ENCODE measurements at places on chromosomes 1 and 21.

DNA sequence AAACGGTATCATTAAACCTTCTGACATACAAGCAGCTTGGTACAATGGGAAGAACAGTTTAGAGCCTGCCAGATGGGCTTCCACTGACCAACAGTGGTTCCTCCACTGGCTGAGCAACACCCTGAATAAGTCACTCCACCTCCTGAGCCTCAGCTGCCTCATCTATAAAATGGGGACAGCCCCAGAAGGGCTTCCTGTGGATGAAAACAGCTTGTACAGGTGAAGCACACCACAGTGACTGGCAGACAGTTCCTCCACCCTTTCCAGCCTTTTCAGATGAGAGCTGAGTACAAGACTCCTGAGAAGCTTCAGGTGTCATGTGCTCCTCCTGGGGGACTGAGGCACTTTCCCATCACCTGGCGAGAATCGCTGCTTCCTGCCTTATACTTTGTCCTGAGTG, 2.1 kb downstream of the CAPZB start:
- DNase-seq = no peak

GRCh38 chr1:116164604-116165368, 53.6 kb downstream of the MAB21L3 start:
- DNase-seq = peak; percentile 69

- no peak for DNase-seq
Measured at GRCh38 chr21:46376231-46376628, 52.3 kb downstream of the PCNT start.

DNA sequence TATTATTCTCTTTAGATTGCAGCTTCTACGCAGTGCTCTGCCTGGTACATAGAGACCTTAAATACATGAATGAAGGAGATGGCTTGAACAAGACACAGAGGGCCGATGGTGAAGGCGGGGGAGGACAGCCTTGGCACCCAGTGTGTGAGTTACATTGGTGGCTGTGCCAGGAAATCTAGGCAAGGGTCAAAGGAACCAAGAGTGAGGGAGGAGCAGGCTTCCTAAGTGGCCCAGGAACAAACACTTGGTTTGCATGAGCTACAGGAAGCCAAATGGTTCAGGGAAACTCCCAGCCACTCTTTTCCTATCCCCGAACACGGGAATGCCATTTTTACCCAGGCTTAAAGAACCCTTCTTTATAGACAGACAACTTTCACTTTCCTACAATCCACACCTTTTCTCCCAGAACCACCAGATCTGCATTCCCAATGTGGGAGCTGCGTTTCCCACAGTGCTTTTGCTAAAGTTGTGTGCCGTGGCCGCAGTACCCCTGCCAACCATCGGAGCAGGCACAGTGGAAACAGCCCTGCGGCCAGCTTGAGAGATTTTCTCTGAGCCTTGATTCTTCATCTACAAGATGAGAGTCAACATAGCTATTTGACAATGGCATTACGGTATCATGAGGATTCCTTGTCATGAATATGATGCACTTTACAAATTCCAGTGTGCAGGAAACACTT, 3.5 kb upstream of the CLEC20A start:
- no peak for DNase-seq

GRCh38 chr1:18134324-18135046, 26.9 kb downstream of the IGSF21 start:
- DNase-seq = no peak

- no peak for DNase-seq
Measured at GRCh38 chr1:202750761-202751160, 40.5 kb upstream of the SYT2 start.

GRCh38 chr1:194568610-194569009, 1382.2 kb upstream of the B3GALT2 start:
- DNase-seq = no peak

GRCh38 chr1:222462601-222463000, 85.3 kb downstream of the HHIPL2 start:
- no peak for DNase-seq

GRCh38 chr1:225617956-225618355, 35.0 kb downstream of the ENAH start:
- no peak for DNase-seq

DNA sequence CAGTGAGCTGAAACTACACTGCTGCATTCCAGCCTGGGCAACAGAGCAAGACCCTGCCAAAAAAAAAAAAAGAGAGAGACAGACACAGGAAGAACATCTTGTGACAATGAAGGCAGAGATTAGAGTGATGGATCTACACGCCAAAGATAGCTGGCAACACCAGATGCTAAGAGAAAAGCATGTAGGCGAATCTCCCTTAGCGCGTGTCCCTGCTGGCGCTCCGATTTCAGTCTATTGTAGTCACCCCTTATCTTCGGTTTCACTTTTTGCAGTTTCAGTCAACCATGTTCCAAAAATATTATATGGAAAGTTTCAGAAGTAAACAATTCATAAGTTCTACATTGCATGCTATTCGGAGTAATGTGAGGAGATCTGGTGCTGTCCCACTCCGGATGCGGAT, 11.6 kb upstream of the BRDT start:
- no peak for DNase-seq

DNA sequence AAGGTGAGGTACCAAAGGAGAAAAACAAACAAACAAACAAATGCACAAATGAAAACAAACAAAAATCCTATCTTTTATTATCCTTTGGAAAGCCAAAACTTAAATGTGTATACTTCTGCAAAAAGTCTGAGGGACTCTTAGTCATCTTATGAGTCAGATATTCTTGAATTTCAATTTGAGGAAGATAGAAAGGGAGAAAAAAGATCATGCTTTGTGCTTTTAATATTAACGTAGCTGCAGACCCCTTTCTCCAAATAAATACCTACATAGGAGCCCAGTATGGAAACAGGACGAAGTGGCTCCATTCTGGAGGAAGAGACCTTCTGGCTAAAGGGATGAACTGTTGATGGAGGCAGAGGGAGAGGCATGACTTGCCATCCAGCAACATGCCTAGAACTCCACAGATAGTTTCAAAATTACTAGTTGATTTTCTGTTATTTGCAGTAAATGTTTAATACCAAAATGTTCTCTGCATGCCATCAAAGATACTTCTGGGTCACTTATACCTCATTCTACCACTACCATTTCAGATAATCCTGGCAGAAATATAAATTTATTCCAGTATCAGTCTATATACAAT, 25.4 kb downstream of the NUP210L start:
- DNase-seq = no peak

DNA sequence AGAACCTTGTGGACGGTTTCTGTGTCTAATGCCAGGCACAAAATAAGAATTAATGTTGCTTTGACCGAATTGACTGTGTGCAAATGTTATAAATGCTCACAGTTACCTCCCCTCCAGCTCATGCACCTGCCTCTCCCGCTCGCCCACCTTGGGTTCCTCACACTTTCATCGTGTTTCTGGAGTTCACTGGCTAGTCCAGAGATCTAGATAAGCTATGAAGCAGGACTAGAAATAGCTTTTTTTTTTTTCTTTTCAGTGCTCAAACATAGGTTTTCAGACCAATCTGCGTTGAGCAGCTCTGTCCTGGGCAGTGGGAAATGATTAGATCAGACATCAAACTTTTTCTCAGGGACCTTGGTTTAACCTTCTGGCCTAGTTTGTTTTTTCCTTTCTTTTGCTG, 11.1 kb downstream of the TENT5C start:
- DNase-seq = no peak

GRCh38 chr1:206796981-206797402, 24.7 kb upstream of the IL10 start:
- DNase-seq = no peak

DNA sequence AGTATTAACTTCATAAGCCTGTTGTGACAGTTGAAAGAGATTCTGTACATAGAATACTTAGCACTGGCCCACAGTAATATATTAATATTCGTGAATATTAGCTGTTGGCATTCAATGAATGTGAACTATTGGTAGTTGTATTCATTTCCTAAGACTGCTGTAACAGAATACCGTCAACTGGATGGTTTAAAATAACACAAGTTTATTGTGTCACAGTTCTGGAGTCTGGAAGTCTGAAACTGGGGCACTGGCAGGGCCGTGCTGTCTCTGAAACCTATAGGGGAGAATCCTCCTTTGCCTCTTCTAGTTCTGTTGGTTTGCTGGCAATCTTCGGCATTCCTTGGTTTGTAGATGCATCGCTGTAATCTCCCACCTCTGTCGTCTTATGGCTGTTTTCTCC, 47.5 kb downstream of the OLFML3 start:
- DNase-seq = no peak

GRCh38 chr1:45619149-45619921, 4.5 kb downstream of the CCDC17 start:
- no peak for DNase-seq

- DNase-seq = no peak
Measured at GRCh38 chr1:89794406-89794805, 26.4 kb upstream of the LRRC8D start.

DNA sequence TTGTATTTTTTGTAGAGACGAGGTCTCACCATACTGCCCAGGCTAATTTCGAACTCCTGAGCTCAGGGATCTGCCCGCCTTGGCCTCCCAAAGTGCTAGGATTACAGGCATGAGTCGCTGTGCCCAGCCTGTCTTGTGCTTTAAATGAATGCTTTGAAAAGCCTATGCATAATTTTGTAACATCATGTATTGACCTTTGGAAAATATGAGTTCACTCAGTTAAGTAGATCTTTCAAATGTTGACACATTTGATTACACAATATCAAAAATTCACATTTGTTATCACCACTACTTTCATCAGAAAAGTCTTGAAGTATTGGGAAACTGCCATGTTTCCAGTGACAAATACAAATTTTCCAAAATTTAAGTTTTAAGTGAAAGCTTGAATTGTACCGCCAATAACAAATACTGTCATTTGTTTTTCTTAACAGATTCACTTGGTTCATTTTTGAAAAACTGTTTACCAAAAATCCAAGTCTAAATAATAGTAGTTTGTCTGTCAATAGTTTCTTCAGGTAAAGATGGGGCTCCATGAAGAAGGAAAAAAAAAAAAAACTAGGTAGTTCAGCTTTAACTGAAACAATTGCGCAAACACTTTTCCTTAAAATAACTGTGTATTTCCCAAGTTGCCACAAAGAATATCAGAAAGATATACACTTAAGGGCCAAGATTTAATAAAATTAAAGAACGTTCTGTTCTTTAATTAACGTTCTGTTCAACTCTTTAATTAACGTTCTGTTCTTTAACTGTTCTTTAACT, 233.2 kb upstream of the NR5A2 start:
- no peak for DNase-seq

GRCh38 chr1:2198571-2198970, 4.0 kb upstream of the FAAP20 start:
- no peak for DNase-seq

DNA sequence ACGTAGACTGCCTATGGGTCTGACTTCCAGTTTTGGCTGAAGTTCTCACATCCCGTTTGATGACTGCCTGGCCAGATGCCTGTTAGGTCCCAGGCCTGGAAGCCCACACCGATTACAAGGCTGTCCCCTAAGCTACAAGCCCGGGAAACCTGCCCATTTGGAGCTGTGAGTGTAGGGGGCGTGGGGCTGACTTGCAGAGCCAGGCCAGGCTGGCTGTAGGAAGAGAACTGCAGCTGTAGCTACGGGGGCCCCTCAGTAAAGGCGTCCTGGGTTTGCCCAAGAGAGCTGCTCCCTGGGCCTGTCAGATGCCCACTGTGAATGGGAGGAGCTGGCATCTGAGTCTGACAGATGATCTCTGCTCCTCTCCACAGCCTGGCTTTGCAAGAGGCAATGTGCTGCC, 199.7 kb downstream of the CAMTA1 start:
- DNase-seq = no peak

- DNase-seq = no peak
Measured at GRCh38 chr1:207261971-207262370, 59.5 kb upstream of the CD55 start.

GRCh38 chr1:198556971-198557370, 16.5 kb upstream of the ATP6V1G3 start:
- DNase-seq = peak; percentile 26

DNA sequence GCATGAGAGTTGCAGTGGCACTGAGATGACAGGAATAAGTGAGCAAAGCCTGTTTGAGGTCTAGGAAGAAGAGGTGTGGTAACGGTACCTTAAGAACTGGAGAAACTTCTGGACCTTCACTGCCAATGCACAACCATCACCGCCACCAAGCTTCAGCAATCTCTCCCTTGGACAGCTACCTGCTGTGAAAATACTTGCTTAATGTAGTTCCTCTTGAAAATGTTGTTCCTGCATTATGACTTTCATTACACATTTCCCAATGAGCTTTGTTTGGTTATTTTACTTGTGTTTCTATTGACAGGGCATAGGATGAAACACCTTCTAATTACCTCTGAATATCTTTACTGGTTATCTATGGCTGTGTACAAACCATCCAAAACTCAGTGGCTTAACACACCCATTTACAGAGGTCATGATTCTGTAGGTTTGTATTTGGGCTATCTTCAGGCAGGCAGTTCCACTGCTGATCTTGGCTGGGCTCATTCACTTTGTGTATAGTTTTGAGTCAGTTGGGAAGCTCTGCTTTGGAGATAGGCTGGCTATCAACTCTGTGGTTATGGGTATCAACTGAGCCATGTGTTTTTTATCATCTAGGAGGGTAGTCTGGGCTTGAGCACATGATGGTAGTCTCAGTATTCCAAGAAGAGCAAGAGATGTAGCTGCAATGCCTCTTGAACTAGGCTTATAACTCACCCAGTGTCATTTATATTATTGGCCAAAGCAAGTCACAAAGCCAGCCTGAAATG, 149.4 kb downstream of the ELAVL4 start:
- no peak for DNase-seq

DNA sequence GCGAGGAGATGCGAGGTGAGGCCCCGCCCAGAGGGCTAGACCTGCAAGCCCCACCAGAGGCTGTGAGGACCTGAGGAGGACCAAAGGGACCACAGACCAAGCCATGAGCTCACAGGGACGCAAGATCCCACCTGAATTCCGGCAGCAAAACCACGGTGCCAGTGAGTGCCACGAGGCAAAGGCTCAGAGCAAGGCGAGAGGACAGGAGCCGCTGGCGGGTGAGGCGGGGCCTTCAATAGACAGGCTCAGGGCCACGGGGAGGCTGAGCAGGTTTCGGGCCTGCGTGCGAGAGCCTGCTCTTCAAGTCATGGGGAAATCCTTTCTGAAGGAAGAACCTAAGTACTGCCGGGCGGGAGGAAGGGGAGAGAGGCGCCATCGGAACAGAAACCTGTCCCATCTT, 7.1 kb upstream of the TMEM240 start:
- no peak for DNase-seq

GRCh38 chr1:1536938-1537546, 3.4 kb downstream of the TMEM240 start:
- DNase-seq = no peak

Measured in left ventricle myocardium inferior (tissue), 1 donor.